ENCODE measurements at places on chromosomes 5 and 9.

DNA sequence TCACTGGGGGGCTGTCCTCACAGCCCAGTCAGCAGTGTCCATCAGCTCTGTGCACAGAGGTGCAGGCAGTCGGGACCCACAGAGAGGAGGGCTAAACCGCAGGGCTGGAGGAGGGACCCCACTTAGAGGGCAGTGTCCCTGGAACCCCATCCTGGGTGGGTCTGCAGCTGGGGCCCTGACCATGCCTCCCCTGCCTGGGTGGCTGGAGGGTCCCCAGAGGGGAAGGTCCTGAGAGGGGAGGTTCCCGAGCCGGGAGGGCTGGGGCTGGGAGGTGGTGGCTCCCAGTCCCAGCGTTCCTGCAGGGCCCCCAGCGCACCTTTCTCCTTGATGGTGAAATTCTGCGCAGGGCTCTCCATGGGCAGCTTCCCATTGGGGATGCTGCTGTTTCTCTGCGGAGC, 32.7 kb downstream of the EXOC3 start:
- no peak for DNase-seq

DNA sequence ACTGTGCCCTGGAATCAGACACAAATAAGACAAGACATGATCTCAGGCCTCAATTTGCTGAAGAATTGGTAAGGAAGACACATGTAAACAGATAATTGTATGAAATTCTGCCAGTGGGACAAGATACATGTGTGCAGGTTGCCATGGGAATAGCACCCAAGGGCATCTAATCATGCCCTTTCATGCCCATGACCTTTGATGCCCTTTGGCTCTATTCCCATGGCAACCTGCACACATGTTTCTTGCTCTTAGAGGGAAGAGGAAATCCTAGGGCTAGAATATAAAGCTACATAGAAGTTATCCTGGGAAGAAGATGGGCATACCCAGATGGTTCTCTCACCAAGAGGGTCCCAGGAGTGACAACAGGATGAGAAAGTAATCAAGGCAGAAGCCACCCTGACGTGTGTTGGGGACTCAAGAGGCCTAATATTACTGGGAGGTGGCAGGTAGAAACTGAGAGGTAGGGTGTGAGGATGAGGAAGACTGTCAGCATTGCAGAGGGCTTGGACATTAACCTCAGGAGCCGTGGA, 34.4 kb downstream of the P4HA2 start:
- DNase-seq, result no peak

- DNase-seq, result no peak
Measured at GRCh38 chr9:81827616-81828296, 100.5 kb upstream of the SPATA31D4 start.

- no peak for DNase-seq
Measured at GRCh38 chr5:160311491-160312133, 752 bp downstream of the CCNJL start.

Measured in amniotic stem cell (primary cell).